Posterior vena cava (tissue), 2 donors: ENCODE measurements at places on chromosomes 7 and 10. TPM values are rescaled to one million over a fixed set of nuclear protein-coding genes. Genes with fewer than 3 reads are reported as not detected.

CC2D2B gene
- 4.6 TPM for total RNA-seq

ACSM6 gene
- total RNA-seq = not detected

COPG2 gene
- 12.4 TPM for total RNA-seq

ADRB1 gene
- total RNA-seq = 0.32 TPM

DNAJC12 gene
- total RNA-seq = 2.7 TPM

BRI3 gene
- 193 TPM for total RNA-seq

FAM25A gene
- total RNA-seq = not detected

CHST15 gene
- total RNA-seq = 25.8 TPM

HILPDA gene
- total RNA-seq = 12.8 TPM

CALML5 gene
- total RNA-seq = not detected

SHTN1 gene
- 14.4 TPM for total RNA-seq

COX19 gene
- 5.9 TPM for total RNA-seq

SPDYE5 gene
- not detected for total RNA-seq

TSPAN12 gene
- total RNA-seq = 9.8 TPM

SH2D4B gene
- not detected for total RNA-seq

PTPRZ1 gene
- total RNA-seq = 2.0 TPM

OR6V1 gene
- total RNA-seq = not detected
